ENCODE measurements at places on chromosomes 12 and 14. TPM values are rescaled to one million over a fixed set of nuclear protein-coding genes. Genes with fewer than 3 reads are reported as not detected.

DNA sequence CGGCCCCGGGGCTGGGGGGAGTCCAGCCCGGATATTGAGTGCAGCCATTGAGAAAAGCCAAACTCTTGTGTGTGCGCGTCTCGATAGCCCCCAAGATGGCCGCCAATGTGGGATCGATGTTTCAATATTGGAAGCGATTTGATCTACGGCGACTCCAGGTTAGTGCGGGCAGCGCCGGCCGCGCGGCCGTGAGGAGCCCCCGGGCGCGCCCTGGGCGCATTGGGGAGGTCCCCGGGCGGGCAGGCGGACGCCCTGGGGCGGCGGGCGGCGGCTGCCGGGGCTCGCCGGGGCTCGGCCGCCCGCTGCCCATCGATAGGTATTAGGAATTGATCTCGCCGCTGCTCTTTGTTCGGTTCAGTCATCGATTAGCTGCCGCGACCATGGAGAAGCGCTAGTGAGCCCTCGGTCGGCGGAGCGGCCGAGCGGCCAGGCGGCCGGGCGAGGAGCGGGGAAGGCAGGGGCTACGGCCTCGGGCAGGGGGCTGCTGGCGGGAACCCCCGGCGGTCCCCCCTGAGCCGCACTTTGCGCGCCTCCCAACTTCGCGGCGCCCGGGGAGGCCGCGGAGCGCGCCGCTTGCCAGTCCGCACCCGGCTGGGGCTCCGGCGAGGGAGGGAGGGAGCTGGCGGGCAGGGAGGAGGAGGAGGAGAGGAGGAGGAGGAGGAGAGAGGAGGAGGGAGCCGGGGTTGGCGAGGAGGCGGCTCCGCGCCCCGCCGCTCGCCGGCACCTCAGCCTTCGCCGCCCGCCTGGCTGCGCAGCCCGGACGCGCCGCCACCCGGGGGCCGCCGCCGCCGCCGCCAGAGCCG lies 113.9 kb upstream of the MYL2 start:
- no peak for DNase-seq

ZNF10 gene
- 10.1 TPM for total RNA-seq

- DNase-seq = peak; percentile 71
These were observed 158.0 kb downstream of the ETV6 start for GRCh38 chr12:11807458-11807857.

DNA sequence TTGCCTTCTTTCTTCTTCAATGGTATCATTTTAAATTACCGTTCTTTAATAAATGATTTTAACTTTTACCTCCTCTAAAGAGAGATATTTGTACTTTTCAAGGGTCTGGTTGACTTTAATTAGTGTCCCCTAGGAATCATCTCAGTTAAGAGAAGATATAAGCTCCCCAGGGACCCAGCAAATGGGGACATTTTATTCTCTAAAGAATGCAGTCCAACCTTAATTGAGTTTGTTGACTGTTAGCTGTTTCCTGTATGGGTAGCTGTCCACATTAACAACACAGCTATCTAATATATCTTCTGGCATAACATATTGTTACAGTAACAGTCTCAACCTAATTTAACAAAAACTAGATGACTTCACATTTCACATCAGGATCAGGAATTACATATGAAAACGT lies 241.6 kb upstream of the NPAS3 start:
- no peak for DNase-seq

DNA sequence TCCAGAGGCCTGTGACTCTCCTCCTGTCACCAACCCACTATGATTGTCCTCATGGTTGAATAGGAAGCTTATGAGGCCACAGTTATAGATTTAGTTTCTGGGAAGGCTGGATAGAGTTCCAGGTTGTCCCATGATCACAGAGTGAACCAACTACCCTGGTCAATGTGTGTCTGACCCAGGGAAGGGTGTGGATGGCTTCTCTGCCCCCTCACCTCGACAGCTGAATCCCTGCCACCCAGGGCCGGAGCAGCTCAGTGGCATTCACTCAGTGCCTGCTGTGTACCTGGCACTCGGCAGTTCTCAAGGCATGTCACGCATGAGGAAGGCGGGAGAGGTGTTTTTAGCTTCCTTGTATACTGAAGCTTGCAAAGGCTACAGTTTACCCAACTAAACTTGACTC lies 43.2 kb downstream of the JDP2 start:
- DNase-seq = no peak

DNA sequence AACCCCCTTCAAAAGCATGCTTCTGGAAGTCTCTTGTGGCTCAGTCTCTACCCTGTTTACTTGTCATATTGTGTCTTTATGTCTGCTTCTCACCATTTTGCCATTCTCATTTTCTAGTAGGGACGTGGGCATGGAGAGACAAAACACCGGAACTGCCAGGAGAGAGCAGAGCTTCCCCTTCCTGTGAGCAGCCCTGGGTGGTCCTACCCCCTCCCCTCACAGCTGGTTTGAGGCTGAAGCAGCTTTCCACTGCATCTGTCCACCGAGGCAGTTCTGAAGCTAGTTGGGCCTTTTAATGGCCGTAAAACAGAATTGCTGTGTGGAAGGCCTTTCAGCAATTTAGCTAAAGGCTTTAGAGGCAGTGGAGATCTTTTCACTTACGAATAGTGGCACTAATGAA lies 77.0 kb downstream of the PELI2 start:
- DNase-seq = peak; percentile 81

DNA sequence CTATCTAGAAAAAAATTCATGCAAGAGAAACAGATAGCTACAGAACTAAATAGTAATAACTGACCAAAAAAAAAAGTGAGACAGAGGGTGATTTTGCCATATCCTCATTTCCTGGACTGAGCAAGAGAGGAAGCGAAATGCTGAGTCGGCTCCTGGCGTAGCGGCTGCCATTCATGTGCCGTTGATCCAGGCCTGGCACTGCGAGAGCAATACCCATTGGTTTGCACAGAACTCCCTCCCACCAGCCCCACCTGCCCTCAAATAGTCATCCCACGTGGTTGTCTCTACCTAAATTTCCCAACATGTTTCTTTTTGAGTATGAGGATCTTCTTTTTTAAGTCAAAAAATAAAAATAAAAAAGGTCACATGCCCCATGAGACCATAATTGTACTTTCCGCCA lies 9.4 kb upstream of the WNT5B start:
- no peak for DNase-seq

GRCh38 chr12:8985213-8985754 lies 4.1 kb upstream of the KLRG1 start:
- no peak for DNase-seq

GRCh38 chr12:83097643-83098342 lies 411.1 kb downstream of the TMTC2 start:
- no peak for DNase-seq

GRCh38 chr12:59425798-59426197 lies 170.0 kb upstream of the SLC16A7 start:
- DNase-seq = no peak

GRCh38 chr12:101743724-101744472 lies 4.6 kb upstream of the SYCP3 start:
- peak; percentile 93 for DNase-seq

DNA sequence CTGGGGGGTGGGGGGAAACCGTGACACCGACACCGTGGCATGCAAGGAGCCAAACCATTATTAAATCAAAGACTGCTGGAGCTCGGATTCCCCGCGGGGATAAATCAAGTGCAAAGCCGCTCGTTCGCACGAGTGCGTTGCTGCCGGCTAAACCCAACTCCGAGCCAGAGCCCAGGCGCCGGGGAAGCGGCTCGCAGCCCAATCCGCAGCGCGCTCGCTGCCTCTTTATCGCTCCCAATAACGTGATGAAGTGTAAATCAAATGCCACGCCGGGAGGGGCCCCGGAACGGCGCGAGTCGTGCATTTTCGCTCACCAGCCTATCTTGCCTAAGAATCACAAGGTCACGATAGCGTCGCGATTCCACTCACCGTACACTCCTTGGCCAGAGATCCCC lies 1.3 kb downstream of the MDGA2 start:
- no peak for DNase-seq

- DNase-seq = peak; percentile 73
These were observed 1.7 kb upstream of the ANKRD33 start for GRCh38 chr12:51886021-51886710.

DNA sequence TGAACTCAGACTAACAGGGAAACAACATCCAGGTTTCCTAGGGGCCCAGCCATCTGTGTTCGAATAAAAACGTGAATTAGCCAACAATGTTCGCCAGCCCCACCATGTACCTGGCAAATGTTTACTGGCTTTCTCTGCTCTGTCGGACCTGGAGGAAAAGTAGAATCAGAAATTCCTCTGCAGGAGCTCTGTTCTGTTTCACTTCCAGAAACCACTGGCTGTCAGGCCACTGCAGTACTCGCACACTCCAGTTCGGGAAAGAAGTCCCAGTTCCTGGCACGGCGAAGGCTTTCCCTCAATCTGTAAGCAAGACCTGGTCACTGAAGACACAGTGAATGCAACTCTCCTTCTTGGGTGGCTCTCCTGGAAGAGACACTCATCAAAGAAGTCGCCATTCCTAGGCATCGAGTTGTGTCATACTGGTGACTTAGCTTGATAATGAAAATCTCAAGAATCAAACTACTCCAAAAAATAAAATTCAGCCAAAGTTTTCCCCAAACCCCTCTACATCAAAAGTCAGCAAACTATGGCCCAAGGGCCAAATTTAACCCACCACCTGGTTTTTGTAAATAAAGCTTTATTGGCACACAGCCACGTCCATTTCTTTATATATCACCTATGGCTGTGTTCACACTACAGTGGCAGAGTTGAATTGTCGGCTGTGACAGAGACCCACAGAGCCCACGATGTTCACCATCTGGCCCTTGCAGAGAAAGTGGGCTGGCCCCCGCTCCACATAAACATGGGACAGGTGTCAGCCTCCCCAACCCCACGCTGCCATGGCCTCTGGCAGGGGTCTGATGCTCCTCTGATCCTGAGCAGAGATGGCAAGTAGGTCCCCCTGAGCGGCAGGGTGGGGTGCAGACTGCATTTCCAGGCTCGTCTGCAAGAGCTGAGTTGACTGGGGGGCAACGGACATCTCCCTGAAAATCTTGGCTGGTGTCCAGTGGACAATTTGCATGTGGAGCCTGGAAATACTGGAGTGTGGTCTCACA lies 189.2 kb upstream of the DIO3 start:
- DNase-seq = no peak

DNA sequence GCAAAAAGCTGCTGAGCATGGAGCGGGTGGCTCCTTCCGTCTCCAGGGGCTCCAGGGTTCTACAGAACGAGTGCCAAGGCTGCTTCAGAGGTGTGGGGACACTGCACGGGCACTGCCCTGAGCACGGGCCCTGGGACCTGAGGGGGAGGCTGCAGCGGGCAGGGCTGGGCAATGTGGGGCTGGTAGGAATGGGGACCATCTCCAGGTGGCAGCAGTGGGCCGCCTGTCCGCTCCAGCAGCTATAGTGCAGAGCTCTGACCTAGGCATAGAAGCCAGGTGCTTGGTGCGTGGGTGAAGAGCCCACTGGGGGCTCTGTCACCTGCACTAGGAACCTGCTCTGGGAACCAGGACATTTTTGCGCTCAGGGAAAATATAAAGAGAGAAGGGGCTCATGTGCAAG lies 22.3 kb downstream of the HDAC7 start:
- DNase-seq = peak; percentile 83

DNA sequence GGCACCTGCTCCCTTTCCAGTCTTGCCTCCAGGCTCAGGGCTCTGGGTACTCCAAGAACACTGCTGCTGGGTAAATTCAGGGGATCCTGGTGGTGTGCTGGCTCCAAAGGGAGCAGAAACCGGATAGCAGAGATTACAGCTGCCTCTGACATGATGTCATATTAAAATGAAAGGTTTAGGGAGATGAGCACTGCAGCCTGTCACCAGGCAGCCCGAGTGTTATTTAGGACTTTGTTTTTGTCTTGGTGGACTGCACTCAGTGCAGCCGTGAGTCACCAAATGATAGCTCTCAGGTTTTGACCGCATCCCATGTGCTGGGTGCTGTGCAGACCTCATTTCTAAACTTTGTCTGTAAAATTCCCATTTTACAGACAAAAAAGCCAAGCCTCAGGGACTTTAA lies 266.0 kb upstream of the CRY1 start:
- DNase-seq = no peak

DNA sequence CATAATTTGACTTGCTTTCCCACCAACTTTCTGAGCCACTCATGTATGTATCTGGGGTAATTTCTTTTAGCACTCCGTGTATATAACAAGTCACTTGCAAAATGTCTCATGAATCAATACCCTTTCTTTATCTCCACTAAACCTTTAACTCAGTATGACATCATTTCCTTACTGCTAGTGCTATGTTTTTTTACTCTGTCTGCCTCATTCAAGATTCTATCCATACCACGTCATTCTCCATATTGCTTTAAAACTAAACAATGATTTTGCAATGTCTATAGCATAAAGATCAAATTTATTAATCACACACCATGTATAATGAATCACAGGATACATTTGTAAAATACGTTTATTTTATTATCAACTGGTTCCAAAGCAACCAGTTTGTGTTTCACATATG lies 178.2 kb downstream of the PIK3C2G start:
- no peak for DNase-seq

GPR137C gene
- total RNA-seq = 3.2 TPM

DNA sequence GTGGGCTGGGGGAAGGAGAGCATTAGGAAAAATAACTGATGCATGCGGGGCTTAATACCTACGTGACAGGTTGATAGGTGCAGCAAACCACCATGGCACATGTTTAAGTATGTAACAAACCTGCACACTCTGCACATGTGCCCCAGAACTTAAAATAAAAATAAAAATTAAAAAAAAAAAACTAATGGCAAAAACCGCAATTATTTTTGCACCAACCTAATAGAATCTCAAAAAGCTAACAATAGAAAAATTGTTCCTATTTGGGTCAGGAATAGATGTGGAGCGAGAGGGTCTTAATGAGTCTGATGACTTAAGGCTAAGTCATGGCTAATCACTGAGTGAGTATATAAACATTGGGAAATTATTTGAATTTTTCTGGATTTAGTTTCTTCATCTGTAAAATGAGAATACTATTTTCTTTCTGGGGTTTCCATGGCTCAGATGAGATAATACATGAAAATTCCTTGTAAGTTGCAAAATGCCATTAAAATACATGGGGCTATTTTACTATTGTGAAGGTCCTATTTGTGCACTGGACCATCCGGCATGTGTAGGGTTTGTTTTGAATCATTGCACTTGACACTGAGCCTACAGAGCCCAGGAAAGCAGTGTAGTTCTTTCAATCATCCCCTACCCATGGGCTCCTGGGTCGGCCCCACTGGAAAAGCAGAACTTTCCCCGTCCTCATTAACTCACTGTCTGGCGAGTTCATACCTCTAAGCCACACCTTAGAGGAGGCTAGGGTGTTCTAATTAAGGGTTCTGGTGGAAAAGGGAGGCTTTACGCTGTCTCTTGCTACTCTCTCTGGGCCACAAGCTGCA lies 164.1 kb upstream of the NTF3 start:
- no peak for DNase-seq

FGD6 gene
- total RNA-seq = 7.8 TPM

OTOGL gene
- total RNA-seq = not detected

- no peak for DNase-seq
These were observed 7.1 kb upstream of the CCDC184 start for GRCh38 chr12:48176417-48176751.

FSCB gene
- not detected for total RNA-seq

- DNase-seq = no peak
These were observed 6.3 kb upstream of the NPAS3 start for GRCh38 chr14:32932302-32932913.

- no peak for DNase-seq
These were observed 27.4 kb downstream of the PTPN11 start for GRCh38 chr12:112446008-112446725.

- no peak for DNase-seq
These were observed 42.1 kb upstream of the CFAP54 start for GRCh38 chr12:96447256-96447655.

GRCh38 chr14:102320671-102321455 lies 1.3 kb downstream of the ZNF839 start:
- no peak for DNase-seq
